ENCODE measurements at places on chromosomes 13 and 19. TPM values are rescaled to one million over a fixed set of nuclear protein-coding genes. Genes with fewer than 3 reads are reported as not detected.

Gene KANK2
- total RNA-seq, result 268 TPM

Gene FCHO1
- total RNA-seq, result 7.4 TPM

Gene ANGPTL4
- total RNA-seq, result 6.3 TPM

Gene CCDC122
- total RNA-seq, result 4.9 TPM

Gene PRTN3
- not detected for total RNA-seq

Gene FCAR
- total RNA-seq, result 3.2 TPM
